Ureter (tissue), 1 donor: ENCODE measurements at places on chromosomes 2 and 18.

GRCh38 chr2:142672698-142673097 is 204.8 kb upstream of the KYNU start:
- no peak for DNase-seq

DNA sequence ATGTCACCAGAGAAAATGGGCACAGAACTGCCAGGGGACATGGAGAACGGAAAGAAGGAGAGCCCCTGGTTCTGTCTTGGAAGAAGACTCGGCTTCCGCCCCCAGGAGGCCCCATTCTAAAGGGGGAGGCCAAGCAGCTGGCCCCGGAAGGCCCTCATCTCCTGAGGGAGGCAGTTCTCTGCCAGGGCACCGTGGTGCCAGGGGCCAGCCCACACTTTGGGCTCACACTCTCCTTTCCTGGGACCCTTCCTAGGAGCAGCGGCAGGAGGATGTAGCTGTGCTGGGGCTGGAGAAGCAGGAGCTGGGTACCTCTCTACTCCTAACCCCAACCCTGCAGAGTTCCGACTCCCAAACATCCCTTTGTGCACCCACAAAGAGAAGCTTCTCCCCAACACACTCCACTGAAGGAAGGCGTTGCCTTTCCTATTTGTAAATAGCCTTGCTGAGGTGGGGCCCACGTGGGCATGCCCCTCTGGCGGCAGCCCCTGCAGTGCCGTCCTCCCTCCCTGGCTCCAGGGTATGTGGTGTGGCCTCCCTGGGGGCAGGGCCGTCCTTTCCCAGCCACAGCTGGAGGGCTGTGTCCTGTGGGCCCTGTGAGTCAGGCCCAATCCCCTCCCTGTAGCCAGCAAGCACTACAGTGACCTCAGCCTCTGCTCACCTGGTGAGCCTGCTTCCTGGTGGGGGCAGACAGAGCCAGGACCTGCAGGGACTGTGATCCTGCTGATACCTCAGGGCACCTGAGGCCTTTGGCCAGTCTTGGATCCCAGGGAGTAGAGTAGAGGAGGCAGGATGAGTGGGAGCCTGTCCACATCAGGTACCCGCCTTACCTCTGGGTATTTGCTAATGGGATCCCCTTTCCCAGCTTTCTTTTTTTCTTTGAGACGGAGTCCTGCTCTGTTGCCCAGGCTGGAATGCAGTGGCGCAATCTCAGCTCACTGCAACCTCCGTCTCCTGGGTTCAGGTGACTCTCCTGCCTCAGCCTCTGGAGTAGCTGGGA is 26.6 kb downstream of the ZFP36L2 start:
- DNase-seq = peak; percentile 67

- no peak for DNase-seq
Observed at GRCh38 chr2:21727101-21727500, 603.3 kb downstream of the TDRD15 start.

- no peak for DNase-seq
Observed at GRCh38 chr2:67032076-67032475, 365.1 kb upstream of the ETAA1 start.

- DNase-seq = no peak
Observed at GRCh38 chr2:31980674-31981356, 30.0 kb downstream of the MEMO1 start.

DNA sequence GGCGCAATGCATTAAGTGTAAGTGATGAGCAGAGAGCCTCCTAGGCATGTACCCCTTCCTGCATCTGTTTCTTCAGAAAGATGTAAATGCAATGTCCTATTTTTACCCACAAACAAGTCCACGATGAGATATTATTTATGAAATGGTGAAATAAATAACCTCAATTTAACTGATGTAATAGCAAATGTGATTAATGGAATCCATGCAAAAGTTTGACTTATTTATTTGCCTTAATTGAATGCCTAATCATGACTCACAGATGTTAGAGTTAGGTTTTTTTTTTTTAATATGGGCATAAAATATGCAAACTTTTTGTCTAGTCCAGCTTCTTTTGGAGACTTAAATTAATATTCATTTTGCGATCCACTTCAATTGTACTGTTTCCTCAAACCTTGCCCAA is 67.7 kb upstream of the ITGA4 start:
- DNase-seq = no peak

DNA sequence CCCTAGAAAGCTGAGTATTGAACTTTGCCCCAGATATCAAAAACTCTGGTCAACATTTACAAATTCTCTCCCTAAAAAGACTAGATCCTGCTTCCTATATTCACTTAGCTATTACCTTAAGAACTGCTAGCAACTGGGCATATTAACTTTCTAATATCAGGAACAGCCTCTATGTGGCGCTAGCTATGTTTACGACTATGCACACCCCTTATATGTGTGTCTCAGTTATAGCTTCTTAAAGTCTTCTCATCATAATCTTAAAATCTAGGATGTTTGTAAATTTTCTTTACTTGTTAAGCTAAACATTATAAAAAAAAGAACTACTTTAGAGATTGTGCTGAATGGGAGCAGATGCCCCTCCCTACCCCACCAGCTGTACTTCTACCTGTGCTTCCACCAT is 1.7 kb upstream of the STAMBP start:
- no peak for DNase-seq

- no peak for DNase-seq
Observed at GRCh38 chr2:96463119-96463518, 42.0 kb downstream of the NEURL3 start.
